ENCODE measurements at places on chromosomes 1 and 21.

DNA sequence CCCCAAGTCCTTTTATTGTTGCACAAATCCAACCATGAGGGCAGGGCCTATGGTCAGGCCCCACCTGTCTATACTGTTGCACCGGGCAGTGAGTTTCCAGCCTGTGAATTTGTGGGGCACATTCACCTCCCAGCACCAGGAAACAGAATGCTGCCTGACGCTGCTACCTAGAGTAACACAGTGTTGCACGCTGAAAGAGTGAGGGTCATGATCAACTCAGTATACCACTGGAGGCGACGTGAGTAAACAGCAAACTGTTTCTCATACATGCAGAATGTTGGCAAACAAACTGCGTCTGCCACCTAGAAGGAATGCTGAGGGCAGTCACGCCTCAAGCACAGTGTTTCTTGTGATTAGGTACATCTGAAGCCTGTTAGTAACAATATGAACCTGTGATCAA, 13.4 kb upstream of the LRRC47 start:
- DNase-seq: no peak

GRCh38 chr1:1599030-1599934, 653 bp downstream of the FNDC10 start:
- no peak for DNase-seq

- DNase-seq: no peak
These were observed 9.6 kb downstream of the FNDC7 start for GRCh38 chr1:108722292-108722691.

GRCh38 chr1:154595621-154596020, 12.4 kb downstream of the ADAR start:
- no peak for DNase-seq
